ENCODE measurements at places on chromosomes 2 and 18.

- DNase-seq = peak; percentile 42
Measured at GRCh38 chr2:222569826-222570225, 86.1 kb downstream of the FARSB start.

DNA sequence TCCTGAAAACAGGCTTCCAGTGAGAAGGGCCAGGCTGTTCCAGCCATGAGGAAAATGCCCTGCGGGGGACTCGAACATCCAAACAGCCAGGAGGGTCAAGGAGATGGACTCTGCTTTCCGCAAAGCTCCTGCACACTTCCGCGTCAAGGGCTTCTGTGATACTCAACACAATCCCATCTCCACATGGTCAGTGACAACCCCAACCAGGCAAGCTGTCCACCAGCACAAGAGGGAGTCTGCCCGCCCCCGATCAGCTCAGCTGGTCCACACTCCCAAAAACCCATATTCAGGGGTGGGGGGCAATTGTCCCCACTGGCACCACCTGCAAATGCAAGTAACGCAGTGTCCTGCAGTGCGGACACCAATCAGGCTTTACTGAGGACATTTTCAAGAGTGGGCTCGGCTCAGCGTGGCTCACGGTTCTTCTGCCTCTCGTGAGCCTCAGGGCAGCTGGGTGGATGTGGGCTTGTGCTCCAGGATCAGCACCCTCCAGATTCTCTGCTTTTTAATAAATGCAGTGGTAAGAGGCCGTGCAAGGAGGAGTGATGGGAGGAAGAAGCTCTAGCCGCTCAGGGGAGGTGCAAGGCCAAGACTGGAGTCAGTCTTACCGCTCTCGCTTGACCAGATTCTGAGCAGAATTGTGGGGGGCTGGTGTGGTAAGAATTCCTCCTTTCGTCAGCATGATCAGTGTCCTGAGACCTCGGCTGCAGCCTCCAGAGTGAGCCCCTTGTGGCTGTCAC is 19.5 kb upstream of the CIDEA start:
- no peak for DNase-seq

- DNase-seq = no peak
Measured at GRCh38 chr2:53381271-53381670, 386.3 kb upstream of the CHAC2 start.

- no peak for DNase-seq
Measured at GRCh38 chr18:12895014-12895413, 11.0 kb upstream of the PTPN2 start.

- DNase-seq = peak; percentile 97
Measured at GRCh38 chr2:65366595-65367125, 65.7 kb downstream of the SPRED2 start.

Measured in fibroblast of lung (primary cell).